HT1080 (cell line): ENCODE measurements at places on chromosomes 5 and 9.

DNA sequence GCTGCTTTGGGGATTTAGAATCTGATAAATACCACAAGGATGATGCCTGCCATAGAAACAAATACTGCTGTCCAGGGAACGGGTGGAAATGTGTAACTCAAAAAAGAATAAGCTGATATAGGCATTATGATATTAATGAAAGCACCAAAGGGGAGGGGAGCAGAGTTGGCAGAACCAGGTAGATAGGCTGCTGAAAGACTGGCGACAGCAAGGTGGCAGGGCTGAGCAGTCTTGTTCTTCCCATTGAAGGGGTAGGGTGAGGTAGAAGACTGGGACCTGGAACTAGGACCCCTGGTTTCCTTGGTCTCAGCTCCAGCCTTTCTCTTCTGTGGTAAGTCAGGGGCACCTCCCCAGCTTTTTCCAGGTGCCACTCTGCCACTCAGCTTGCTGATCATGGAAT lies 31.4 kb upstream of the TMOD1 start:
- DNase-seq: no peak

GRCh38 chr5:108536321-108536720 lies 154.4 kb upstream of the FBXL17 start:
- DNase-seq: no peak

- peak; percentile 63 for DNase-seq
These were observed 40.1 kb downstream of the ALG2 start for GRCh38 chr9:99181621-99182020.

- DNase-seq: no peak
These were observed 45.2 kb downstream of the PLAC8L1 start for GRCh38 chr5:146060221-146060585.

DNA sequence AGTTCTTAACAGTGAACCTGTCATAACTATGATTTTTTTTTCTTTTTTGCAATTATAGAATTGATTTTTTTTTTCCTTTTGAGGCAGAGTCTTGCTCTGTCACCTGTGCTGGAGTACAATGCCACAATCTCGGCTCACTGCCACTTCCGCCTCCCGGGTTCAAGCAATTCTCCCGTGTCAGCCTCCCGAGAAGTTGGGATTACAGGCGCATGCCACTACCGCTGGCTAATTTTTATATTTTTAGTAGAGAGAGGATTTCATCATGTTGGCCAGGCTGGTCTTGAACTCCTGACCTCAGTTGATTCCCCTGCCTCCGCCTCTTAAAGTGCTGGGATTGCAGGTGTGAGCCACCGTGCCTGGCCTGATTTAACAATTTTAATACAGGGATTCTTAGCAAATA lies 21.4 kb downstream of the UGCG start:
- no peak for DNase-seq

- no peak for DNase-seq
These were observed 11.4 kb downstream of the FGFR4 start for GRCh38 chr5:177098120-177098469.

GRCh38 chr5:120602033-120602432 lies 137.9 kb downstream of the PRR16 start:
- DNase-seq: no peak

DNA sequence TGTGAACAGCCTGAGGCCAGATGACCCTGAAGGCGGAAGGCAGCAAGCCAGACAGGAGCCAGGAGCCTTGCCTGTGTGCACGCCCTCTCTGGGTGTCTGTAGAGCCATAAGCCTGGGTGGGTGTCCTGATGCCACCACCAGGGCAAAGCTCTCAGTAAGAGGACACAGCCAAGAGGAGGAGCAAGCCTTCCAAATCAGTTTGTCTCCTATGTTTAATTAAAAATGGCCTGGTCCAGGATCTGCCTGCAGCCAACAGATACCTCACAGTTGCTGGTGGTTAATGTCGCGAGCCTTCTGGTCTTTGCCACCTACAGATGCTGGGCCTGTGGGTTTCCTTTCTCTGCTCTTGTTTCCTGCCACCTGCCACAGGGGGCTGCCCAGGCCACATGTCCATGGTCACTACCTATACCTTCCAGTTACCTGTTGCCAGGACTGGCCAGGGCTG lies 56.9 kb downstream of the SYK start:
- DNase-seq: no peak

GRCh38 chr9:121133104-121133816 lies 58.5 kb downstream of the CNTRL start:
- DNase-seq: no peak

DNA sequence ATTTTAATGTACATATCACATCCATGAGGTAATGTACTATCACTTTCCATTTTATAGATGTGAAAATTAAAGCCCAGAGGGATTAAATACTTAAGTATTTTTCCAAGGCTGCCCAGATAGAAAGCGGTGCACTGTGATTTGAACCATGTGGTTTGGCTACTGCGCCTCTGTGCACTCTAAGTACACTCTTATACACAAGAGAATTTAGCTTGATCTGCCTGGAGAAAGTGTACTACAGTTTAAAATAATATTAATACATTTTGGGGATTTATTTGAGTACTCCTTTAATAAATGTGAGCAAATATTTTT lies 360.4 kb upstream of the ACTBL2 start:
- no peak for DNase-seq

DNA sequence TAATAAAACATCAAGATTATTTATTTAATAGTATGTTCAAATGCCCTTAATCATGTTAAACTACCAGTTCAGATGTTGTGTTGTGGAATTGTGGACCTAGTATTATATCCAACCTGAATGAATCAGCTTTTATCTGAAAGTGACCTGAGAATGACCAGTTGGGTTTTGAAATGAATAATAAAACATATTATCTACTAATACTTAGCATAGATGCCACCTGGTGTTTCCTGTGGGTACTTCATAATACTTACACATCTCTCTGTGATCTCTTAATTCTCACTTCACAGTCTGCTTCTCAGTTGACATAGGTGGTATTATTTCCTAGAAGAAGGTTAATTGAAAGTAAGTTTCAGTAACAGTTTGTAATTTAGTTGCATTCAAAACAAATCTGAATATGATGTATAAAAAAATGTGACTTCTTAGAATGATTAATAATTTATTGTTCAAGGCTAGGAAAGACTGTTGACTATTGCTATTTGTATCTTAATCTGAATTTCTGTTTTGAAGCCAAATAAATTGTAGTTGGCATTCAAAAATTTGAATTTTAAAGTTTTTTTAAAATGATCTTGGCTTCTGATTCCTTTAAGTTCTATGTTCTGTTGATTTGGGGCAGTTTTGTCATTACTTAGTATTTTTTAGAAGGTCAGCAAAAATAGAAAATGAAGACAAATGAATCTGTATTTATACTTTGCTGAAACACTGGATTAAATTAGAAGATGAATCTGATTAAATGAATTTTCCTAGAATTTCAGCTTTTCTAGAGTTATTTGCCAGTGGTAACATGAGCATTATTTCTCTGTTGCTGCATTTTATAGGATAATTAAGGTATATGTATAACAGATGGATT lies 48.2 kb downstream of the KIF2A start:
- peak; percentile 26 for DNase-seq

DNA sequence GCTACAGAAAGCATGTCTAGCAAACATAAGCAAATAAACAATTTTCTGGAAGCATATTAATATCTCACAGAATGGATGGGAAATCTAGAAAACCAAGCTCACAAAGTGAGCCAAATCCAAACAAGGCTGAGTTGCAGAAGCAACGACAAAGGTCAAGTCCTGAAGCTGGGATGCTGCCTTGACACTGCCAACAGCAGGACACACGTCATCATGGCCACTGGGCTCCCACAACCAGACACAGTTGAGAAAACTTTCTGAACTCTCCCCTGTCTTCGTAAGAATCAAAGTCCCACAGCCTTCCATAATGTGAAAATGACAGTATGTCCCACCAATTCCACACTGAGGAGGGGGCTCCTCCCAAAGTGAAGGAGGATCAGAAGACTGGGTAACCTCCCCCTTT lies 37.6 kb downstream of the EPB41L4A start:
- no peak for DNase-seq

- DNase-seq: peak; percentile 20
These were observed 158.7 kb upstream of the HMHB1 start for GRCh38 chr5:143653256-143653655.

- no peak for DNase-seq
These were observed 212.7 kb upstream of the MVB12B start for GRCh38 chr9:126113756-126114408.

DNA sequence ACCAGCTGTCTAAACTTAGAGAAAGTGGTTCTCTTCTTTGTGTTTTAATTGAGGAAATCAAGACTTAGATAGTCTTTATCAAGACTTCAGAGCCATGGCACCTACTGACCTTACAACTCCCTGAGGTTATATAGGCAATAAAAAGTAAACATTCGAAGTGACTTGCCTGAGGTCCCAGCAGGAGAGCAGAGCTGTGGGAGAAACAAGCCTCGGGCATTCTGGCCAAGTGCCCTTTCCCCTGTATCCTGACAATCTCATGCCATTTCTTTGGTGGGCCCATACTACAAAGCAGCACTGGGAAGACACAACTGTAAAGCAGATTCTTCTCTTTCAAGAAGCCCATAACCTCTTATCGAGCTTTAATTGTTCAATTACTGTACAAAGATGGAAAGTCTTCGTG lies 23.1 kb downstream of the FREM1 start:
- no peak for DNase-seq
